ENCODE measurements at places on chromosomes 5 and 9.

DNA sequence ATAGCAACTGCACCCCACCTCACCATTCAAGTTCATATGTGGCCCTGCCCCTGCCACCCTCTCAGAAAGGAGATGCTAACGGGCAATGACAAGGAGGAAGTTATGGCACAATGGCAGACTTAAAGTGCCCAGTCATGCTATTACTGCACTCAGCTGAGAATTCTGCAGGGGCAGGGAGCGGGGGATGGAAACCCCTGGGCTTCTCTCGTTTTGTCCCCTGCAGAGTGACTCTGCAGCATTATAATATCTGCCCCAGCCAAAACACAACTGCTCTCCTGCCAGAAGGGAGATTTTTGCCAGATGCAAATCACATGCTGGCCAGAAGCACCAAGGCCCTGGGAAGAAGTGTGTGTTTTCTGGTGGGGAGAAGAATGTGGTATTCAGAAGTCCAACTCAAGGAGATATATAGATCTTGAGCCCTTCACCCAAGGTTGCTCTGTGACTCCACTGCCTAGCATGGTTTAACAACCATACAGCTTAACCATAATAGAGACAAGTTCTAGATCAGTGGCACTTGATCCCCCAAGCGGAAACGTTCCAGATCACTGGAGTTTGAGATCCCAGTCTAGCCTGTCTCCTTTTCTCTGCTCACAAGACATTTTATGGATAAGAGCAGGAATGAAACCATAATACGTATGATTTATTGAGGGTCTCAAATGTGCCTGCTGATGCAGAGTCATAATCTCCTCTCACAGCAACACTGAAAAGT, 207.0 kb upstream of the MAP3K1 start:
- peak; percentile 65 for DNase-seq

GRCh38 chr5:392431-392988, 50.5 kb upstream of the EXOC3 start:
- peak; percentile 79 for DNase-seq

GRCh38 chr9:4371108-4371507, 71.2 kb upstream of the GLIS3 start:
- DNase-seq = no peak

- DNase-seq = no peak
Observed at GRCh38 chr5:175275097-175275496, 168.9 kb downstream of the DRD1 start.
